ENCODE measurements at places on chromosomes 3 and 15.

- no peaks in the 10 kb centered on the region for H3K36me3 ChIP-seq
- no peak for DNase-seq
- H3K4me3 ChIP-seq, result no peak overlapping the region
- no peaks in the 10 kb centered on the region for H3K27me3 ChIP-seq
- H3K27ac ChIP-seq, result no peak overlapping the region
Observed at GRCh38 chr3:162376761-162377160, 880.2 kb downstream of the OTOL1 start.

- DNase-seq, result no peak
- H3K27me3 ChIP-seq, result no peaks in the 10 kb centered on the region
- no peak overlapping the region for H3K4me3 ChIP-seq
- H3K36me3 ChIP-seq, result no peaks in the 10 kb centered on the region
- no peaks in the 10 kb centered on the region for H3K4me1 ChIP-seq
- no peak overlapping the region for H3K27ac ChIP-seq
Observed at GRCh38 chr3:72633534-72633933, 214.7 kb downstream of the SHQ1 start.

DNA sequence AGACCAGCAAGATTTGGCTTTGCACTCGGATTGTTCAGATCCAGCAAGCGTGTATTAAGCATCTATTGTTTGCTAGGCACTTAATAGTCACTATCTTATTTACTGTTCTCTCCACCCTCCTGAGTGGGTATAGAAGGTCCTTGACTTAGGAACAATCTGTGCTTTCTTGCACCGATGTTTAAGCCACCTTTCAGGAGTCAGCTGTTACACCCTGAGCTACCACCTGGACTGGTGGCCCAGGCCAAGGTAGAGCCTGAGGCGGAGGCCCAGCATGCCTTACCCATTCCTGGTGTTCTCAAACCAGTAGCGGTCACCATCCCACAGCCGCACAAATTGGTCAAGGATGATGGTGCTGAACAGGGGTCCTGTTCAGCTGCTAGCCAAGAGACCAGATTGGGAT lies 10.0 kb downstream of the DUOX1 start:
- H3K27ac ChIP-seq, result no peak overlapping the region
- DNase-seq, result no peak
- H3K4me1 ChIP-seq, result peaks cover 5% of the 10 kb centered on the region
- no peak overlapping the region for H3K4me3 ChIP-seq
- H3K27me3 ChIP-seq, result peaks cover 17% of the 10 kb centered on the region
- no peaks in the 10 kb centered on the region for H3K36me3 ChIP-seq

DNA sequence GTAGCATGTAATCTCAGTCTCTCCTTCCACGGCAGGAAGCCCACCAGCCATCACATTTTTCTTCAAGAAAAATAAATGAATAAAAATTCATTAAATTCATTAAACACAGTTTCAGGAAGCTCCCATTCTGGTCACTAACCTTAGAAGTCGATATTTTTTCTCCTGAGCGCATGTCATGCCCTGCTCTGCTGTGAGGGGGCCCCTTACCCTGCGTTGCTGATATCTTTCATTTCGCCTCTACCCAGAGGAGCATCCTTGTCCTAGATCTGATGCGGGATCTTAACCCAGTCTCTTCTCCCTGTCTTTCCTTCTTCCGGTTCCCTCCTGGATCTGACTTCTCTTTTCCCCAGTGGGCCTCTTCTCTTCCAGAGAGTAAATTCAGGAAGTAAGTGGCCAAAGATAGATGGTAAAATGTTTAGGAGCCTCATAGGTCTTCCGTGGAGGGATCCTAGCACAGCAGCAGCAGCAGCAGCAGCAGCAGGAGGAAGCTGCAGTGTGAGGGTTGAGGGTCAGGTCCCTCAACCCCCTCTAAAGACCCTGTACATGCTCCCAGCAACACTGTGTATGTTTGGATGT lies 1.4 kb upstream of the ILDR1 start:
- no peak overlapping the region for H3K4me3 ChIP-seq
- H3K27me3 ChIP-seq, result peaks cover 5% of the 10 kb centered on the region
- no peaks in the 10 kb centered on the region for H3K4me1 ChIP-seq
- H3K27ac ChIP-seq, result no peak overlapping the region
- DNase-seq, result no peak

- H3K27me3 ChIP-seq, result no peaks in the 10 kb centered on the region
- no peaks in the 10 kb centered on the region for H3K4me1 ChIP-seq
- no peak overlapping the region for H3K27ac ChIP-seq
- no peak overlapping the region for H3K4me3 ChIP-seq
Observed at GRCh38 chr15:96093063-96093462, 237.4 kb upstream of the NR2F2 start.

GRCh38 chr15:34815836-34816235 lies 20.5 kb upstream of the ACTC1 start:
- DNase-seq, result no peak
- no peak overlapping the region for H3K4me3 ChIP-seq
- no peak overlapping the region for H3K27ac ChIP-seq

GRCh38 chr3:187788984-187789857 lies 44.0 kb upstream of the BCL6 start:
- no peak for DNase-seq
- H3K4me3 ChIP-seq, result no peak overlapping the region
- H3K27ac ChIP-seq, result no peak overlapping the region

DNA sequence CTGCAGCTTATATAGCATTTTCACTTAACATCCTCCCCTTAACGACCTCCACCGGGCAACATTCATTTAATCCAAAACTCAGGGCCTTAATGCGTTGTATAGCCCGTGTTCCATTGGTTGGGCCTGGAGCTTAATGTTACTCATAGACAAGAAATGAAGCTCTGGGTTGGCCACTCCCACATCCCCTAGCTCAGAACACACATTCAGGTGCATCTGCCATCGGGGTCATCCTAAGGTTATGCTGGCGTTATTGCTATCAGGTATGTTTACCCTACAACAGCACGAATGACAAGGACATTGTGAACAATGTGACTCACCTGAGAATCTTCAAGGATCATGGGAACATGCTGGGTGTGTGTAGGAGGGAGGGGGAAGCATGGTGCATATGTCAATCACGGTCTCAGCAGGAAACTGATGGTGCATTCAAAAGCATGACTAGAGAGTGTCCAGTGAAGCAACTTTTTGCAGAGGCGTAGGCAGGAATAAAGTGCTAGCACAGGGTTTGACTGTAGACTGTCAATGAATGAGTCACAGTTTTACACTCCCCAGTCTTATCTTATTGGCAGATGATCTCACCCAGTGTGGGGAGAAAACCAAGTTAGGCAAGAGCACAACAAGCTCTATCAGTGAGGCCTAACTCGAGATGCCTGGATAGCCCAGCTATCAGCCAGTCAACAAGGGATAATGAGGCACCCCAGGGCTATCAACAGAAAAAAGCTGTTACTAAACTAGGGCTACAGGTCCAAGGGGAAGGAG lies 402.1 kb upstream of the MCTP2 start:
- H3K4me1 ChIP-seq, result no peaks in the 10 kb centered on the region
- no peaks in the 10 kb centered on the region for H3K27me3 ChIP-seq
- H3K27ac ChIP-seq, result no peak overlapping the region
- no peak for DNase-seq

- H3K4me3 ChIP-seq, result no peak overlapping the region
- no peak overlapping the region for H3K27ac ChIP-seq
- DNase-seq, result no peak
Observed at GRCh38 chr3:87358066-87358465, 81.7 kb upstream of the POU1F1 start.

GRCh38 chr3:160400030-160400701 lies 716 bp downstream of the SMC4 start:
- peak overlapping the region; percentile 91 for H3K27ac ChIP-seq
- H3K36me3 ChIP-seq, result no peaks in the 10 kb centered on the region
- H3K4me3 ChIP-seq, result peak overlapping the region; percentile 93
- peak; percentile 22 for DNase-seq
- peaks cover 12% of the 10 kb centered on the region for H3K4me1 ChIP-seq
- H3K27me3 ChIP-seq, result peaks cover 4% of the 10 kb centered on the region

GRCh38 chr3:146705225-146705624 lies 100.1 kb upstream of the PLSCR5 start:
- H3K27me3 ChIP-seq, result no peaks in the 10 kb centered on the region
- no peak overlapping the region for H3K4me3 ChIP-seq
- no peak overlapping the region for H3K27ac ChIP-seq
- no peak for DNase-seq
- H3K36me3 ChIP-seq, result no peaks in the 10 kb centered on the region

- H3K27ac ChIP-seq, result no peak overlapping the region
- no peak overlapping the region for H3K4me3 ChIP-seq
- peaks cover 94% of the 10 kb centered on the region for H3K36me3 ChIP-seq
- no peaks in the 10 kb centered on the region for H3K27me3 ChIP-seq
- DNase-seq, result no peak
Observed at GRCh38 chr15:70060993-70061305, 36.8 kb downstream of the TLE3 start.

GRCh38 chr15:63049783-63050371 lies 7.3 kb downstream of the TPM1 start:
- no peak overlapping the region for H3K27ac ChIP-seq
- peaks cover 5% of the 10 kb centered on the region for H3K4me1 ChIP-seq
- peaks cover 5% of the 10 kb centered on the region for H3K27me3 ChIP-seq
- H3K36me3 ChIP-seq, result no peaks in the 10 kb centered on the region
- no peak overlapping the region for H3K4me3 ChIP-seq

DNA sequence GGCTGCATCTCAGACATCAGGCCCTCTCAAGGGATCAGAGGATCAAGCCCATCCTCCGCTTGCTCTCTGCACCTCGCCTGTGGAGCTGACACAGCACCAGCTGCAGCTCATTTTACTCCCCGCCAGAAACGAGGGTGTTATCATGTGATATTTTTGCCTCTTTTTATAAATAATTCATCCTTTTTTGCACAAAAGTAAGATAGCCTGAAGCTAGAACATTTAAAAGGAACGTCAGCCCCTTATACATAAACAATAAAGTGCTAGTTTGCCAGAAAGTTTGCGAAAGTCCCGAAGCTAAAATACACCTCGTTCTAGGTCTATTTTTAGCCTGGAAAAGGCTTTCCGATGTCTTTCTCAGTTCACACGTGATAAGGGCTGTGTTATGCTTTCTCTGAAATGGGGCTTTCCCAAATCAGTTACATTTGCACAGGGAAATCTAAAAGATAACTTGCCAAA lies 9.6 kb upstream of the FAM174B start:
- no peaks in the 10 kb centered on the region for H3K4me1 ChIP-seq
- H3K4me3 ChIP-seq, result no peak overlapping the region

DNA sequence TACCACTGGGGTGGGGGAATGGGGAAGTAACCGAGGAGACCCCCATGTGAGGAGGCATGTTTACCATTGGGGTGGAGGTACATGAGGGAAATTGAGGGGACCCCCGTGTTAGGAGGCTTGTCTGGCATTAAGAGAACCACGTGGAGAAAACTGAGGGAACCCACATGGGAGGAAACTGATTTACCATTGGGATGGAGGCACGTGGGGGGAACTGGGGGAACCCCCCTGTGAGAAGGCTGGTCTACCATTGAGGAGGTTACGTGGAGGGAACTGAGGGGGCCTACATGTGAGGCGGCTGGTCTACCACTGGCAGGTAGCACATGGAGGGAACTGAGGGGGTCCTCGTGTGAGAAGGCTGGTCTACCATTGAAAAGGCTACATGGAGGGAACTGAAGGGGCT lies 159.4 kb downstream of the FBLN2 start:
- H3K27ac ChIP-seq, result no peak overlapping the region
- H3K36me3 ChIP-seq, result no peaks in the 10 kb centered on the region
- no peak for DNase-seq

- H3K4me3 ChIP-seq, result no peak overlapping the region
- H3K27me3 ChIP-seq, result no peaks in the 10 kb centered on the region
- no peak for DNase-seq
- no peak overlapping the region for H3K27ac ChIP-seq
- no peaks in the 10 kb centered on the region for H3K36me3 ChIP-seq
Observed at GRCh38 chr3:61903931-61904657, 342.7 kb downstream of the PTPRG start.

- H3K27me3 ChIP-seq, result no peaks in the 10 kb centered on the region
- no peak overlapping the region for H3K27ac ChIP-seq
- no peaks in the 10 kb centered on the region for H3K4me1 ChIP-seq
- H3K36me3 ChIP-seq, result no peaks in the 10 kb centered on the region
Observed at GRCh38 chr15:71485094-71485693, 325.2 kb upstream of the NR2E3 start.

DNA sequence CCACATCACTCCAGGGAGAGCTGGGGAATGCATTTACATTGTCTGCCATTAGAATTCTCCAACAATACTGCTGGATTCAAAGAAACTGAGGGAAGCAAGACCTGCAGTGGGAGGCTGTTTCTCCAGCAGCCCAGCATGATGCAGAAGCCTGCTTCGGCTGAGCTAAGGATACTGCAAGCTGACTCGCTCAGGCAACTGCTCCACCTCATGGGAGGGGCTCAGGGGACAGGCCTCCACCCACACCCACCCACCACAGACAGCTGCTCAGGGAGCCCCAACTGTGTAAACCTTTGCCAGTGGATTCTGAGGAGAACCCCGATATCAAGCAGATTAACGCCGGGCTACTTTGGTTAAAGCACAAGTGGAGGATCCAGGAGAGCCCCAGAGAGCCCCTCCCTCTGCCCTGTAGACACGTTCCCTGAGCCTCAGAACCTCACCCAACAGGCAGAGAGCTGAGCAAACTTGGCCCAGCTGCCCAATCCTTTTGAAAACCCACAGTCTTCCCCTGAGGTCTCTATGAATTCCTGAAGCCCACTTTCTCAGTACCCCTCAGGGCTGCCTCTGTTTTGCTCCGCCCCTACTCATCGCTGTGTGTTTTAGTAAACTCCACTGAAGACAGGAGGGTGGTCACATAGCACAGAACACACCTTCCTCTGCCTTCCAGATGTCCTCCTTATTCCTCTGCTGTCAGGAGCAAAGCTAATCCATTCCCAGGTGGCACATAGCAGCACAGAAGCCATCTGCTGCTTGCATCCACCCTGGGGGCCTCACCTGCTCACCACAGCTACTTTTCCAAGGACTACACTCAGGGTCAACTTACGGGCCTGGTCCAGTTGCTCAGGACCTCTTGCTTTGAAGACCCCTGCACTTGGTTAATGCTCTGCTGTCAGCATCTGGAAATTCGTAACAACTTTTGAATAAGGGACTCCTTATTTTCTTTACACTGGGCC lies 269.0 kb downstream of the ABHD5 start:
- no peaks in the 10 kb centered on the region for H3K4me1 ChIP-seq
- DNase-seq, result no peak
- no peak overlapping the region for H3K27ac ChIP-seq
- H3K4me3 ChIP-seq, result no peak overlapping the region

DNA sequence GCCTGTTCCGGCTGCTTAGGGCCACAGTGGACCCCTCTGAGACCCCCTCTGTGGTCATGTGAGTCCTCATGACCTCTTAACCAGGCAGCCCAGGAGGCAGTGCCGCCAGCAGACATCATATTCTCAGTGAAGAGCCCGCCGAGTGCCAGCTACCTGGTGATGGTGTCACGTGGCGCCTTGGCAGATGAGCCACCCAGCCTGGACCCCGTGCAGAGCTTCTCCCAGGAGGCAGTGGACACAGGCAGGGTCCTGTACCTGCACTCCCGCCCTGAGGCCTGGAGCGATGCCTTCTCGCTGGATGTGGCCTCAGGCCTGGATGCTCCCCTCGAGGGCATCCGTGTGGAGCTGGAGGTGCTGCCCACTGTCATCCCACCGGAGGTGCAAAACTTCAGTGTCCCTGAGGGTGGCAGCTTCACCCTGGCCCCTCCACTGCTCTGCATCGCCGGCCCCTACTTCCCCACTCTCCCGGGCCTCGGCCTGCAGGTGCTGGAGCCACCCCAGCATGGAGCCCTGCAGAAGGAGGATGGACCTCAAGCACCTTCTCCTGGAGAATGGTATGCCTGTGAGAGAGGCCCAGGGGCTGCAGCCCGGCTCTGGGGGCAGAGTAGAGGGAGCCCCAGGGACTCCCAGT lies 176.1 kb downstream of the TBC1D2B start:
- no peak overlapping the region for H3K4me3 ChIP-seq
- H3K36me3 ChIP-seq, result no peaks in the 10 kb centered on the region
- no peaks in the 10 kb centered on the region for H3K4me1 ChIP-seq
- no peak for DNase-seq
